ENCODE measurements at places on chromosomes 5 and 9. TPM values are rescaled to one million over a fixed set of nuclear protein-coding genes. Genes with fewer than 3 reads are reported as not detected.
A peak's percentile ranks its signal among the peaks of the same experiment; 100 is the strongest.

The SAXO1 gene
- total RNA-seq: 1.0 TPM

The MLANA gene
- total RNA-seq: not detected

The FANCC gene
- total RNA-seq: 4.4 TPM

The NEURL1B gene
- 0.20 TPM for total RNA-seq

The PCDHA9 gene
- not detected for total RNA-seq

The SPATA31A3 gene
- not detected for total RNA-seq

The FREM1 gene
- 0.14 TPM for total RNA-seq

The TLX3 gene
- not detected for total RNA-seq

The SLC25A2 gene
- total RNA-seq: 0.91 TPM

GRCh38 chr9:134669399-134669955, 27.9 kb downstream of the COL5A1 start:
- H3K4me3 ChIP-seq: no peak overlapping the region
- no peak for DNase-seq
- H3K27me3 ChIP-seq: no peaks in the 10 kb centered on the region
- H3K4me1 ChIP-seq: no peaks in the 10 kb centered on the region
- H3K27ac ChIP-seq: no peak overlapping the region

GRCh38 chr5:73382401-73382740, 66.2 kb downstream of the FOXD1 start:
- no peaks in the 10 kb centered on the region for H3K36me3 ChIP-seq
- DNase-seq: no peak
- H3K4me1 ChIP-seq: peaks cover 42% of the 10 kb centered on the region
- no peak overlapping the region for H3K27ac ChIP-seq
- H3K27me3 ChIP-seq: peaks cover 52% of the 10 kb centered on the region

DNA sequence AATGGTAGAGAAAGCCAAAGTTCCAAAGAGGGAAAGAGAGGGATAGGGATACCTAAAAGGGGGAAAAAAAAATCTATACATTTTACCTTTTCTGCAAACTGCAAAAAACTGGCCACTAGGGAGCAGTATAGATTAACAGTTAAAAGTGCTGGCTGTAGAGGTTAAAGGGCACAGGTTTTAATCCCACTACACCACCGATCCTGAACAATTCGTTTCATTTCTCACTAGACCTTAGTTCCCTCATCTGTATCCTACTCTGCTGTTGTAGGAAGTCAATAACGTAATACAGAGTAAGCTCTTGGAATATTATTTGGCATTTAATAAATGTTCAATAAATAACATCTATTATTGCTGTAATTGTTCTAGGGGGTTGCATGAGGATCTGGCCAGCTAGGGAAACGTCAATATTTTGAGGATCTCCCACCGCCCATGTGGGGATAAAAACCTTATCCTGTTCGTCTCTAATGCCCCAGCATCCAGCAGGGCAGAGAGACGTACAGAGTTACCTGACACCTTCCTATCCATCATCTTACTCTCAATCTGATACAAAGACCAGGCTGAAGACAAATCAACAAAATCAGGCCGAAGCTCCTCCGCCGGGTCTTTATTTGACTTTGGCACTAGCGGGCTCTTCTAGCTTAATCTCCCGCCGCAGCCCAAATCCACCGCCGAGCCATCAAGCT, 757 bp downstream of the CDC26 start:
- DNase-seq: peak; percentile 66
- peaks cover 26% of the 10 kb centered on the region for H3K4me1 ChIP-seq
- H3K36me3 ChIP-seq: peaks cover 41% of the 10 kb centered on the region
- peak overlapping the region; percentile 93 for H3K27ac ChIP-seq
- H3K4me3 ChIP-seq: peak overlapping the region; percentile 86
- no peaks in the 10 kb centered on the region for H3K27me3 ChIP-seq

DNA sequence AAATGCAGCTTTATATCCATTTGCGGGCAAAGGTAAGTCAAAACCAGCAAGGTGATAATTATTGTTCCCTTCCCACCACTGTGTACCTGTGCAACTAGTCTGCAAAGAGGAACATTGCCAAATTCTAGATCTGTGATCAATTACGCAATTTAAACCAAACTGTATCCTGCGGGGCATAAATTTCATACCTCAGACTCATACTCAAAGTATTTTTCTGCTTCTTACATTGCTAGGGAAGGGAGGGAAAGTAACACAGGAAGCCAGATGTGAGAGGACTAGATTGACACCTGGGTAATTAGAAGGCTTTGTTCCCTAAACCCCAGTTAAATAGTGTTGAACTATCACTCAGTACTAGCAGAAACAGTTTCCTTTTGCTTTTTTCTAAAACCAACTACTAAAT, 240.2 kb upstream of the ZNF608 start:
- H3K36me3 ChIP-seq: no peaks in the 10 kb centered on the region
- no peak overlapping the region for H3K4me3 ChIP-seq
- no peaks in the 10 kb centered on the region for H3K27me3 ChIP-seq
- no peak for DNase-seq
- no peaks in the 10 kb centered on the region for H3K4me1 ChIP-seq

DNA sequence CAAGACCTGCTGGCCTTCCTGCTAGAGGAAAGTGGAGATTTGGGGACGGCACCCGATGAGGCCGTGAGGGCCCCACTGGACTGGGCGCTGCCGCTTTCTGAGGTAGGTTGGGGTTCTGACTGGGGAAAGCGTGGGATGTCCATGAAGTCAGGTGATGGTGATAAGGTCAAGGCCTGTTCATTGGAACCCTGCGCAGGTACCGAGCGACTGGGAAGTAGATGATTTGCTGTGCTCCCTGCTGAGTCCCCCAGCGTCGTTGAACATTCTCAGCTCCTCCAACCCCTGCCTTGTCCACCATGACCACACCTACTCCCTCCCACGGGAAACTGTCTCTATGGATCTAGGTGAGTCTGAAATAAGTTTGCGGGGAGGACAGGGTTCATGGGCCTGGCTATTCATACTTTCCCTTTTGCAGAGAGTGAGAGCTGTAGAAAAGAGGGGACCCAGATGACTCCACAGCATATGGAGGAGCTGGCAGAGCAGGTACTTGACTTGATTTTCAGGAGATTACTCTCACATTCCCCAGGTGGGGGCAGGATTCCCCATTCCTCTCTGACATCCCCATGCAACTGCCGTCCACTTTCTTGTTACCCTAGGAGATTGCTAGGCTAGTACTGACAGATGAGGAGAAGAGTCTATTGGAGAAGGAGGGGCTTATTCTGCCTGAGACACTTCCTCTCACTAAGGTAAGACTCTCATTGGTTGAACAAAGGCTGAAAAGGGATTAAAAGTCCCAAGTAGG, 505 bp downstream of the CREB3 start:
- no peak for DNase-seq
- H3K36me3 ChIP-seq: peaks cover 29% of the 10 kb centered on the region
- H3K4me3 ChIP-seq: peak overlapping the region; percentile 84
- H3K27ac ChIP-seq: peak overlapping the region; percentile 92

GRCh38 chr9:5459289-5459829, 9.0 kb downstream of the CD274 start:
- H3K27ac ChIP-seq: no peak overlapping the region
- no peak for DNase-seq
- no peak overlapping the region for H3K4me3 ChIP-seq
- peaks cover 20% of the 10 kb centered on the region for H3K4me1 ChIP-seq
- peaks cover 18% of the 10 kb centered on the region for H3K36me3 ChIP-seq

GRCh38 chr5:123700624-123701287, 188.8 kb downstream of the CSNK1G3 start:
- no peak overlapping the region for H3K27ac ChIP-seq
- H3K36me3 ChIP-seq: no peaks in the 10 kb centered on the region
- DNase-seq: no peak

DNA sequence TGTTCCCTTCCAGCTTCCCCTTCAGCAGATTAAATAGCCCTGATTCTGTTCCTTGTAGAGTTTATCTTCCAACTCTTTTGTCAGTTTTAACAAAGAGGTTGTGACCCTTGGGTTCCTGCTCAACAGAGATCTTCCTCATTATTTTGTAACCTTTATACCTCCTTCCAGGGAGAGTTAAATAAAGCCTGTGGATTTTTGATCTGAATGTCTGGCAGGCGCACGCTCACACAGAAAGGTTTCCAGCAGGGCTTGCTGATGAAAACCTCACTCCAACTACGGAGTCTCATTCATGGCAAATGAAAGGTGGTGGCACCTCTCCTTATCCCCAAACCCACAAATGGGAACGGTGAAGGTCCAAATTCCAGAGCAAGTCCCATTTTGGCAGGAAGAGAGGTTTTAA, 129.0 kb downstream of the SREK1 start:
- DNase-seq: no peak
- no peak overlapping the region for H3K27ac ChIP-seq
- no peaks in the 10 kb centered on the region for H3K36me3 ChIP-seq
- H3K27me3 ChIP-seq: no peaks in the 10 kb centered on the region
- no peaks in the 10 kb centered on the region for H3K4me1 ChIP-seq

- no peak overlapping the region for H3K4me3 ChIP-seq
- DNase-seq: no peak
- H3K27me3 ChIP-seq: no peaks in the 10 kb centered on the region
- H3K4me1 ChIP-seq: no peaks in the 10 kb centered on the region
- no peak overlapping the region for H3K27ac ChIP-seq
- no peaks in the 10 kb centered on the region for H3K36me3 ChIP-seq
Measured at GRCh38 chr9:121788686-121789366, 137.4 kb downstream of the DAB2IP start.

GRCh38 chr5:543755-544674, 19.8 kb upstream of the SLC9A3 start:
- H3K4me3 ChIP-seq: peak overlapping the region; percentile 51
- DNase-seq: peak; percentile 32

DNA sequence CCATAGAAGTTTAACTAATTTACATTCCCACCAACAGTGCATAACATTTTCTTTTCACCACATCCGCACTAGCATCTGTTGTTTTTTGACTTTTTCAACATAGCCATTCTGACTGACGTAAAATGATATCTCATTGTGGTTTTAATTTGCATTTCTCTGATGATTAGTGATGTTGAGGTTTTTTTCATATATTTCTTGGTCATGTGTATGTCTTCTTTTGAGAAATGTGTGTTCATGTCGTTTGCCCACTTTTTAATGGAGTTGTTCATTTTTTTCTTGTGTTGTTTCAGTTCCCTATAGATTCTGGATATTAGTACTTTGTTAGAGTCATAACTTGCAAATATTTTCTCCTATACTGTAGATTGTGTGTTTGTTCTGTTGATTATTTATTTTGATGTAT, 163.4 kb downstream of the FER start:
- DNase-seq: peak; percentile 9
- H3K4me1 ChIP-seq: no peaks in the 10 kb centered on the region
- no peak overlapping the region for H3K27ac ChIP-seq

GRCh38 chr9:73059247-73059646, 92.4 kb upstream of the ANXA1 start:
- no peak for DNase-seq
- no peak overlapping the region for H3K4me3 ChIP-seq
- H3K27me3 ChIP-seq: no peaks in the 10 kb centered on the region

DNA sequence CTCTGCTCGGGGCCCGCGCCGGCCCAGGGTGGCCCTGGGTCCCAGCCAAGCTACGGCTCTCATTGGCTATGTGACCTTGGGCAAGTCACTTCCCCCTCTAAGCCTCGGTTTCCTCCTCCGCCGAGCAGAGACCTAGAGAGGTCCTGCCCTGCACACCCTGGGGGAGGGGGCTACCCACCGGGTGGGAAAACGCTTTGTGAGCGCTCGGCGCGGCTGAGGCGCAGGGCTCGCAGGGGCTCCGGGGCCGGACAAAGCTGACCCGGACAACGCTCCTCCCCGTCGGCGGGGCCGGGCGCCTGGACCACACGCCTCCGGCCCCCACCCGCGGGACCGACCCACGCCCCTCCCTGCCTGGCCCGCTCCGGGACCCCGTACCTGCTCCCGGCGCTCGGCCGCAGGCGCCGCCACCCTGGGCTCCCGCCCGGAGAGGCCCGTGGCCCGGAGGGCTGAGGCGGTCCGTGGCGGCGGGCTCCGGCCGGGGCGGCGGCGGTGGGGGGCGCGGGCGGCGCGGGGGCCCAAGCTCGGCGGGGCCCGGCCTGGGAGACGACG, 85.7 kb upstream of the MELK start:
- peaks cover 55% of the 10 kb centered on the region for H3K4me1 ChIP-seq
- peak overlapping the region; percentile 84 for H3K4me3 ChIP-seq
- H3K36me3 ChIP-seq: no peaks in the 10 kb centered on the region
- H3K27ac ChIP-seq: peak overlapping the region; percentile 83
- no peaks in the 10 kb centered on the region for H3K27me3 ChIP-seq
- DNase-seq: peak; percentile 72

GRCh38 chr9:101333490-101333889, 51.3 kb downstream of the BAAT start:
- H3K4me1 ChIP-seq: no peaks in the 10 kb centered on the region
- no peak overlapping the region for H3K4me3 ChIP-seq
- DNase-seq: no peak
- no peaks in the 10 kb centered on the region for H3K27me3 ChIP-seq
- H3K36me3 ChIP-seq: no peaks in the 10 kb centered on the region

DNA sequence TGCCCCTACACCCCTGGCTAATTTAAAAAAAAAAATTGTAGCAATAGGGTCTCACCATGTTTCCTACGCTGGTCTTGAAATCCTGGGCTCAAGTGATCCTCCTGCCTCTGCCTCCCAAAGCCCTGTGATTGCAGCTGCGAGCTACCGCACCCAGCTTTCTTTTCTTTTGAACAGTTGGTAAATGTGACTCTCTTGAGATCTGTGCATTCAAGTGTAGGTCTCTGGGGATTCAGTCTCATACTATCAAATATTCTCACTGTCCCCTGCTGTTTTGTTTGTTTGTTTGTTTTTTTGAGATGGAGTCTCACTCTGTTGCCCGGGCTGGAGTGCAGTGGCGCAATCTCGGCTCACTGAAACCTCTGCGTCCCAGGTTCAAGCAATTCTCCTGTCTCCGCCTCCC, 42.3 kb upstream of the CXXC5 start:
- H3K36me3 ChIP-seq: peaks cover 18% of the 10 kb centered on the region
- DNase-seq: no peak
- H3K27me3 ChIP-seq: no peaks in the 10 kb centered on the region
- H3K27ac ChIP-seq: no peak overlapping the region
- no peak overlapping the region for H3K4me3 ChIP-seq

DNA sequence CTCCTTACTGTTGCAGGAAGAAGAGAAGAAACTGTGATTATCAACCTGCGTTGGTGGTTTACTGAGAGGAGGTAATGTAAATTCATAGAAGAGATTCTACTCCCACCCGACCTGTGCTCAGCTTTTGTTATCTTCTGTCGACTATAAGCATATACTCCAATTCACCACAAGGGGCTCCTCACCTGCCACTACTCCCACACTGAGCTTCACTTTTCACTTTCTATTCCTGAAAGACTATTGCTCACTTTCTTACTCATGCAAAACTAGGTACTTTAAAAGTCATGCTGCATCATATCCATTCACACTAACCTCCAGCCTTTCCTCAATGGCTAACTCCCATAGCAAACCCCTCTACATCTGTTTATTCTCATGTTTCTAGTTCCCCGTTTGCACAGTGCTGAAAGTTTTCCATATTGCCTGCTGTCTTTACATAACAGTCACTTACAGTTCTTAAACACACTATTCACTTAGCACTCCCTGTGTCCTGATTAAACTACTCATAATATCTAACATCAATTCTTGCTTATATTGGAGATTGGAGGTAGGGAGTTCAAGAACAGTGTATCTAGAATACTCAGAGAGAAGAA, 1062.6 kb downstream of the NR2F1-AS1 start:
- H3K27me3 ChIP-seq: no peaks in the 10 kb centered on the region
- no peaks in the 10 kb centered on the region for H3K36me3 ChIP-seq
- H3K4me3 ChIP-seq: no peak overlapping the region
- no peaks in the 10 kb centered on the region for H3K4me1 ChIP-seq
- no peak for DNase-seq
- H3K27ac ChIP-seq: no peak overlapping the region
